Naive thymus-derived CD4-positive, alpha-beta T cell (primary cell): ENCODE measurements at places on chromosomes 4 and X.

- DNase-seq: no peak
- no peak overlapping the region for H3K4me3 ChIP-seq
- H3K4me1 ChIP-seq: no peaks in the 10 kb centered on the region
- no peaks in the 10 kb centered on the region for H3K27me3 ChIP-seq
- no peaks in the 10 kb centered on the region for H3K36me3 ChIP-seq
These were observed 35.9 kb upstream of the CXCL8 start for GRCh38 chr4:73704314-73705055.

GRCh38 chr4:186887752-186888151 lies 164.1 kb upstream of the FAT1 start:
- no peak overlapping the region for H3K27ac ChIP-seq
- no peak for DNase-seq
- H3K4me3 ChIP-seq: no peak overlapping the region
- no peaks in the 10 kb centered on the region for H3K36me3 ChIP-seq
- no peaks in the 10 kb centered on the region for H3K4me1 ChIP-seq
- no peaks in the 10 kb centered on the region for H3K27me3 ChIP-seq

- peaks cover 27% of the 10 kb centered on the region for H3K36me3 ChIP-seq
- H3K27me3 ChIP-seq: no peaks in the 10 kb centered on the region
- no peak overlapping the region for H3K27ac ChIP-seq
- DNase-seq: no peak
These were observed 3.0 kb downstream of the GRIPAP1 start for GRCh38 chrX:48999030-48999429.

DNA sequence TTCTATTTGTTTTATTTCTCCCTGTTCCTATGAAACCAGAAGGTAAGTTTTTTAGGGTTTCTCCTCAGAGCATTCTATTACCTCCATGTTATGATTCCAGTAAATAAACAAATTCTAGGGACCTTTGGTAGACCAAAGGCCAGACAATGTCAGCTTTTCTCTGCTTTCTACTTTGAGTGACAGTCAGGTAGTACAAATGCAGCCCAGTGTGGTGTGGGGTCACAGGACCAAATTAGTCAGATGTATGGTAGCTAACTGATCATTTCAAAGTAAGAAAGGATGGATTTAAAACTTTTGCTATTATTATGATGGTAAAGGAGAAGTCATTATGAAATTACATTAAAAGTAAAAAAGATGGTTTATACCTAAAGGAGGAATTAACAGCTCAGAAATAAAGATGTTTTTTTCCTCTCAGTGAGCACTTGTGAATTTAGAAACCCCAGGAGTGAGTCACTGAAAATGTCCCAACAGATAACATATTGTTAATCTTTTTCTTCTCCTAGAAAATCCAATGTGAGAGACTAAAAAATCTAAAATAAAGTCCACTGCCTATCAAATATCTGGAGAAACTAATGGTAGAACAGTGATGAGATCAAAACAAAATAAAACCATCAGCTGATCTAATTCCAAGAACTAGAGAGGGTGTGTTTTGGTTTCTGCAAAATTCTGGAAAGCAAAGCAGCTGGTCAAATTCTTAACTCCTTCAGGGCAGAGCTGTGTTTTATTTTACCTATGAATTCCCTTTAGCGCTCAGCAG lies 16.6 kb upstream of the KLHL2 start:
- H3K4me3 ChIP-seq: no peak overlapping the region
- H3K36me3 ChIP-seq: no peaks in the 10 kb centered on the region
- no peaks in the 10 kb centered on the region for H3K4me1 ChIP-seq
- H3K27ac ChIP-seq: no peak overlapping the region

GRCh38 chr4:126182786-126183185 lies 868.0 kb downstream of the FAT4 start:
- H3K4me3 ChIP-seq: no peak overlapping the region
- H3K27me3 ChIP-seq: no peaks in the 10 kb centered on the region
- DNase-seq: no peak
- H3K36me3 ChIP-seq: no peaks in the 10 kb centered on the region
- H3K4me1 ChIP-seq: no peaks in the 10 kb centered on the region
- H3K27ac ChIP-seq: no peak overlapping the region

GRCh38 chr4:26322346-26322745 lies 1.5 kb downstream of the RBPJ start:
- DNase-seq: no peak
- no peaks in the 10 kb centered on the region for H3K27me3 ChIP-seq
- H3K4me1 ChIP-seq: peaks cover 14% of the 10 kb centered on the region
- peaks cover 6% of the 10 kb centered on the region for H3K36me3 ChIP-seq
- H3K27ac ChIP-seq: no peak overlapping the region

- H3K27ac ChIP-seq: no peak within 1 kb of the TSS
- no peaks in the 10 kb centered on the region for H3K27me3 ChIP-seq
- no peaks in the 10 kb centered on the region for H3K4me1 ChIP-seq
- DNase-seq: no peak
- H3K36me3 ChIP-seq: no peaks in the 10 kb centered on the region
- no peak within 1 kb of the TSS for H3K4me3 ChIP-seq
These were observed at the start of gene ARHGEF9 for GRCh38 chrX:63784902-63785707. Gene ARHGEF9 (minus strand): TSS chrX:63785214. CDS start chrX:63785145, 69 bp downstream.

GRCh38 chr4:74625981-74626380 lies 168.3 kb downstream of the BTC start:
- peaks cover 20% of the 10 kb centered on the region for H3K4me1 ChIP-seq
- DNase-seq: no peak
- no peaks in the 10 kb centered on the region for H3K36me3 ChIP-seq
- no peak overlapping the region for H3K27ac ChIP-seq
- no peak overlapping the region for H3K4me3 ChIP-seq

GRCh38 chrX:117985241-117985640 lies 131.4 kb downstream of the KLHL13 start:
- H3K27me3 ChIP-seq: no peaks in the 10 kb centered on the region
- H3K36me3 ChIP-seq: no peaks in the 10 kb centered on the region
- no peak overlapping the region for H3K27ac ChIP-seq
- no peak overlapping the region for H3K4me3 ChIP-seq
- no peaks in the 10 kb centered on the region for H3K4me1 ChIP-seq

DNA sequence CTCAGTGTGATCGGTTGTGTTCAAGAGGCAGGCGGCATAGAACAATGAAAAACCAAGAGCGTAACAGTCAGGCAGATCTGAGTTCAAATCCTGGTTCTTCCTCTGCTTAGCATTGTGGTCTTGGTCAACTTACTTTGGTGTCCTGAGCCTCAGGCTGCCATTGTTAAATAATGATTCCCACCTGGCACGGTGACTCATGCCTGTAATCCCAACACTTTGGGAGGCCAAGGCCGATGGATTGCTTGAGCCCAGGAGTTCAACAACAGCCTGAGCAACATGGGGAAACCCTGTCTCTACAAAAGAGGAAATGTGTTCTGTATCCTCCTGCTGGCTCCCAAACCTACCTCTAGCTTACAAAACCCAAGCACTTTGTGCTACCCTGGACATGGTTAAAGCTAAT lies 129.0 kb upstream of the STX18 start:
- no peaks in the 10 kb centered on the region for H3K36me3 ChIP-seq
- H3K4me3 ChIP-seq: no peak overlapping the region
- no peak for DNase-seq
- no peaks in the 10 kb centered on the region for H3K27me3 ChIP-seq
- no peak overlapping the region for H3K27ac ChIP-seq

- no peaks in the 10 kb centered on the region for H3K4me1 ChIP-seq
- H3K4me3 ChIP-seq: no peak overlapping the region
- H3K27me3 ChIP-seq: no peaks in the 10 kb centered on the region
These were observed 77.3 kb upstream of the LIMCH1 start for GRCh38 chr4:41460641-41461040.

DNA sequence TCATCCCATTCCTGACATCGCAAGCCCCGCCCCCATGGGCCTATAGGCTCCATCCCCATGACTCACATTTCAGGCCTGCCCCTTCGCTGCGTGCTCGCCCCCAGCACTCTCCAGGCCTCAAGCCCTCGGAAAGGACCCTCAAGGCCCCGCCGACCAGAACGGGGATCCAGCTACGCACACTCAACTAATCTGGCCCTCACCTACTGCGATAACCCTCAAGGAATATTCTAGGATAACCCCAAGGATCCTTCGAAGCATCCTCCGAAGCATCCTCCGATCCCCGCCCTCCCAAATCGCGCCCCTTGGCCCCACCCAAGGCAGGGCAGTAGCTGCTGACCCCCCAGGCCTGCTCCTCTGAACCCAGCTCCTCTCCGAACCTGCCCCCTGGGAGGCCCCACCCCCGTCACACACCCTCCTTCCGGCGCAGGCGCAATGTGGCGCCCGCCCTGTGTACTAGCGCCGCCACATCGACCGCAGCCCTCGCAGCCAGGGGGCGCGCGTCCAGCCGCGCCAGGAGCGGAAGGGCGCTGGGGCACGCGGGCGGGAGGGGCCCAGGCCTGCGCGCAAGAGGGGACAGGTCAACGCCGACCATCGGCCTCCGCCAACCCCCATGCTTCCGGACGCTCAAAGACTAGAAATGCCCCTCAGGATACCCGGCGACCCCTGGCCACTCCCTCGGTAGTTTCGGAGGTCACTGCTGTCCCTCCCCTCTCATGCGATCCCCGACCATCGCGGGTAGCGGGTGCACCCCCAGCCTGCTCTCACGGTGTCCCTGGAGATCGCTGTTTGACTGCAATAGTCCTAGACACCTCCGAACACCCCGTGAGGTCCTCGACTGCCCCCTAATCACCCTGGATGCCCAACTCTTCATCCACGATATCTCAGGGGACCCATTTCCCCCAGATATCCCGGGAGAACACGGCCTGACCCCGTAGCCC lies 6.4 kb upstream of the MAGIX start:
- no peaks in the 10 kb centered on the region for H3K27me3 ChIP-seq
- H3K4me1 ChIP-seq: no peaks in the 10 kb centered on the region
- peak overlapping the region; percentile 91 for H3K27ac ChIP-seq
- no peaks in the 10 kb centered on the region for H3K36me3 ChIP-seq
- DNase-seq: peak; percentile 75

- H3K4me3 ChIP-seq: no peak overlapping the region
- no peaks in the 10 kb centered on the region for H3K27me3 ChIP-seq
- DNase-seq: no peak
These were observed 9.2 kb upstream of the RNF150 start for GRCh38 chr4:141142423-141142822.

GRCh38 chr4:102687373-102687981 lies 73.3 kb downstream of the MANBA start:
- H3K4me3 ChIP-seq: no peak overlapping the region
- peaks cover 4% of the 10 kb centered on the region for H3K36me3 ChIP-seq
- no peak overlapping the region for H3K27ac ChIP-seq
- no peaks in the 10 kb centered on the region for H3K27me3 ChIP-seq

DNA sequence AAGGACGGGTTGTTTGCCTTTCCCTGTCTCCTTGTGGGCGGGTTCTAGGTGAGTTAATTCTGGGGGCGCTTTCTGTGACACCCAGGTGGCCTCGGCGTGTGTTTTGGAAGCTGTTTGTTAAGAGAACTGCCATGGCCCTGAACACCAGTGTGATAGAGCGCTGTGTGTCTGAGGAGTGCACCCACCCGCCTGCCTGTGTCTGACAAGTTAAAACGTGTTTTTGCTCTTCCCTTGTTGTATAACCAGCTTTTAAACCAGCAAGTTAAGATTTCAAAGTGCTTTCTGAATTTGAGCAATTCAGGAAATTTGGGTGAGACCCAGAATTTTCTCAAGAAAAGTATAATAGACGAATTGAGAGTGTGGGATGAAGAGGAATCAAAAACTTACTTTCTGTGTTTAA lies 55.2 kb upstream of the HGFAC start:
- H3K27ac ChIP-seq: no peak overlapping the region
- no peak overlapping the region for H3K4me3 ChIP-seq
- no peaks in the 10 kb centered on the region for H3K4me1 ChIP-seq
- H3K27me3 ChIP-seq: no peaks in the 10 kb centered on the region

DNA sequence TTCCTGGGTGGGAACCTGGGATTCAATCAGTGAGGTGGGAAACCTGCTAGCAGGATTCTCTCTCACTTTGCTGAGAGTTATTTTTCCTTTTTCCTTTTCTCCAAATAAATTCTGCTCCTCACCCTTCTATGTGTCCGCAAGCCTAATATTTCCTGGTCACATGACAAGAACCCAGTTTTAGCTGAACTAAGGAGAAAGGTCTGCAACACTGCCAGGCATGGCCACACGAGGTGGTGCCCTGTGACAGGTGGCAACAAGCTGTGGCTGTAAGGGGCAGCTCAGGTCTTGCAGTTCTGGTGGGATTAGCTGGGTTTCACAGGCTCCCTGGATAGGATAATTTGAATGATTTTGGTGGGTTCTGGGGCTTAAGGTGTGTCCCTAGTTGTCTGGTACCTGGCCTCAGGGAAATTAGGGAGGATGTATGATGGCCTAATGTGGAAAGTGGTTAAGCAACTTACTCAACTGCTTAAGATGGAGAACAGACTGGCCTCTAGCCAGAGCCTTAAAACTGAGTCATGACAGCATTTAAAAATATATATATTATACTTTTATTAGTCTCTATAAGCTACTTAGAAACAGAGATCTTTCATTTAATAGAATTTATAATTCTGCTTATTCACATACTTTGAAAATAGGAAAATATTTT lies 215.0 kb downstream of the IL15 start:
- no peaks in the 10 kb centered on the region for H3K27me3 ChIP-seq
- H3K36me3 ChIP-seq: no peaks in the 10 kb centered on the region
- no peak overlapping the region for H3K4me3 ChIP-seq

DNA sequence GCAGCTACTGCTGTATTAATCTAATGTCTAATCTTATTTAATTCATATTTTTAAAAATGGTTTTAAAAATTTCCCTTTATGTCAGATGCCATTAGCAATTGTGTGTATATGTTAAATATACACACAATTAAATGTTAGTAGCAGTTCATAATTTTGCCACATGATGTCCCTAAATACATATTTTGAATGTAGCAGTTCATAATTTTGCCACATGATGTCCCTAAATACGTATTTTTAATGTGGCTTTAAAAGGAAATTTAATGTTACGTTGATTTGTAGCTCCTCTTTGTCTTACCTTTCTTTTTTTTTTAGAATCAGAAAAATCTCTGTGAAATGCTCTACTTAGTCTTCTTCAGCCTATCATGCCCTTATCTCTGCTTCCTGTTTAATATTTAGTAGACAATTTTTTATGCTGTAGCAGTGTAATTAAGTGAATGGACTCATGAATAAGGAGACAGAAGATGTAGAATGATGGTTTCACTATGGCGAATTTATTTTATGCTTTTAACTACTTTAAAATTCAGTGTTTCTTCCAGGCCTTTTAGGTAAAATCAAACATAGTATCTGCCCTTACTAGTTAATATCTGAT lies 26.1 kb downstream of the RBM46 start:
- DNase-seq: no peak
- no peak overlapping the region for H3K27ac ChIP-seq
- no peaks in the 10 kb centered on the region for H3K4me1 ChIP-seq
- no peak overlapping the region for H3K4me3 ChIP-seq
- no peaks in the 10 kb centered on the region for H3K36me3 ChIP-seq
- no peaks in the 10 kb centered on the region for H3K27me3 ChIP-seq
